ENCODE measurements at places on chromosomes 1 and 21.

DNA sequence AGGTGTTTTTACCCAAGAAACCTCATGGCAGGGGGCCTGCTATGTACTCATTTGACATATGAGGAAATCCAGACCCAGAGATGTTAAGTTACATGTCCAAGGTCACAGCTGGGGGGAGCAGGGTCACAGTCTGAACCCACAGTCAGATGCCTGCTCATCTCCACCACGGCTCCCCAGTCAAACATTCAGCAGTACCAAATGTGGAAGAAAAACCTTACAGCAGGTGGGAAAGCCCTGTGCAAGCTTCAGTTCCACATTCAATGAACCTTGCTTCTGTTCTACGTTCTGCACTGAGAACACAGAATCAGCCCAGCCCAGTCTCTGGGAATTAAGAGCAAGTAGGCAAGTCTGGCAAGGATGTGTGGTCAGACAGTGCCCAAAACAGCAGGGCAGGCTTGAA, 35.2 kb downstream of the LRP8 start:
- no peak for DNase-seq

DNA sequence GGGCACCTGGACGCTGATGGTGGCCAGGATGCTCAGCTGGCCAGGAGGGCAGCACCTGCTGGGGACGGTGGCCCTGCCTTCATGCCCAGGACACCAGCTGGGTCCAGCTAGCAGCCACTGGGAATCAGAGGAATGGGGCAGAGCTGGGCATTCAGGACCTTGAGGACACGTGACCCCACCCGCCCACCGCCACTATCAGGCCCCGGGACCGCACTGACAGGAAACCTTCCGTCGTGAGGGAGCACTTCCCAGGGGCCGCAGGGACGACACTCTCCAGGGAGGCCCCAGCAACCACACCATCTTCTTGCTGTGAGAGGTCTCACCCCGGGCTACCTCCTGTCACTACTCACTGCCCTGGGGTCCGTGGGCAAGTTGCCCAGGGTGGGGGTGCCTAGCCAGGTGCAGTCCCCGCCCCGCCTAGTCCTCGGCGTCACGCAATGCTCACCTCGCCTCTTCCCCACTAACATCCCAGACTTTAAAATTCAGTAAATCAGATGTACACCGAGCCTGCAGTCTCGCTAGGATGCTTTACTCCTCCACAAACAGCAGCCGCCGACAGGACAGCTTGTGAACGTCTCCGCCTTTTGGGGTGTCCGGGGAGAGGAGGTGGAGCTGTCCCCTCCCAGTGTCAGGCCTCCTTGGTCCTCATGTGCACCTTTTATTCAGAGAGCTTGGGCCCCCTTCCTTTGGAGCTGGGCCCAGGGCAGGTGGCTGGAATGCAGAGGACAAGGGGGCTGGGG, 4.9 kb downstream of the VWA1 start:
- DNase-seq, result no peak

DNA sequence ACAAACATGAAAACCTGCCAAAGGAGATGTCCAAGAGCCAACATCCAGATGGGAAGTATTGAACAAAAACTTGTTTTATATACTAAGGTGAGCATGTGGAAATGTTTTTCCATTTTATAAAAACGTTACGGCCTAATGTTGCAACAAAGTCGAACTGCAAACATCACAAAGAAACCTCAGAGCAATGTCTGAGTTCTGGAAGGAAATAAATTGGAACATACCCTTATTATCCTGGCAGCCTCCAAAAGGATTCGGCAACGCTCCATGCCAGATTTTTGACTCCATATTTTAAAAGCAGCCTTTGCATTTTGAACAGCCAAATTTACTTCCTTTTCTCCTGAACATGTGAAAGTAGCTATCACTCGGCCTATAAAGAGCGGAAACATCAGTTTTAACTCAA, 3.3 kb downstream of the ALDH9A1 start:
- no peak for DNase-seq

DNA sequence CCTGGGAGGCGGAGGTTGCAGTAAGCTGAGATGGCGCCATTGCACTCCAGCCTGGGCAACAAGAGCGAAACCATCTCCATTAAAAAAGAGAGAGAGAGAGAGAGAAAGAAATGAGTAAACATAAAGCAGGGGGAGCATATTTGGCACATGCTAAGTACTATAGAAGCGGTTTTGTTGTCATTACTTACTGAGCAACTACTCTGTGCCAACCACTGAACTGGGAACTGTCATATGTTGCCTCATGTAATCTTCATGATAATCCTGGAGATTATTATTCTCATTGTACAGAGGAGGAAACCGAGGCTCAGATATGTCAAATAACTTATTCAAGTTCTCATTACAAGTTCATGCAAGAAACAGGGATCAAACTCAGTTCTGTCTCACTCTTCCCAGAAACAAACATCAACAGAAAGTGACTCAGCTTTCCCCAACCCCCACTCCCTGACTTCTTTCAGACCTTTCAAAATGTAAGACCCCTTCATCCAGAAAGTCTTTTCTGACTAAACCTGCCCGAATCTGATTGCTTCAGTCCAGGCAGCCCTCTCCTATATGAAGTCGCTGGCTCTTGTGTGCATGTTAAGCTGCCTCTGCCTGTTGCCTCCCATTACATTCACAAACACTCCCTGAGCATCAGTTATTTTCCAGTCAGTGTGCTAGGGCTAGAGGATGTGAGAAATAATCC, 23.5 kb downstream of the LAMB3 start:
- DNase-seq, result no peak

- DNase-seq, result peak; percentile 45
Observed at GRCh38 chr1:235075048-235075776, 53.4 kb downstream of the TOMM20 start.

DNA sequence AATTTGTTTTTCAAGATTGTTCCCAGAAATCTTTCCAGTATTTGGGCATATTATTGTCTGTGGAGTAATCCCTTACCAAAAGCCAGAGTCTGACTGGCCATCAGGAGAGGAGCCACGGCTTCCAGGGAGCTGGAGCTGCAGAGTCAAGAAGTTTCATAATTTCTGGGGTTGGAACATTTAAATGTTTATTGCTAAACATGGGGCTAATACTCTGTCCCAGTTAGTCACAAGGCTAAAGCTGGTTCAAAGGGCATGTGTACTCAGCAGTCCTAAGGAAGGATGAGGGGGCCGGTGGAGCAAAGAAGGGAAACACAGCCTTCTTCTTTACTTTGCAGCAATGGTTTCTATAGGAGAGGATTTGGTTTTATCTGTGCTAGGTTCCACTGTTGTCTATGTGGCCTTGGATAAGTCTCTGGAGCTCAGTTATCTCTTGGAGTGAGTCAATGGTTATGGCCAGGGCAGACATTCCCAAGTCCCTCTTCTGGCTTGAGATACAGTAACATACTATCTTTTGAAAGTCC, 9.5 kb downstream of the DENND2D start:
- DNase-seq, result no peak

DNA sequence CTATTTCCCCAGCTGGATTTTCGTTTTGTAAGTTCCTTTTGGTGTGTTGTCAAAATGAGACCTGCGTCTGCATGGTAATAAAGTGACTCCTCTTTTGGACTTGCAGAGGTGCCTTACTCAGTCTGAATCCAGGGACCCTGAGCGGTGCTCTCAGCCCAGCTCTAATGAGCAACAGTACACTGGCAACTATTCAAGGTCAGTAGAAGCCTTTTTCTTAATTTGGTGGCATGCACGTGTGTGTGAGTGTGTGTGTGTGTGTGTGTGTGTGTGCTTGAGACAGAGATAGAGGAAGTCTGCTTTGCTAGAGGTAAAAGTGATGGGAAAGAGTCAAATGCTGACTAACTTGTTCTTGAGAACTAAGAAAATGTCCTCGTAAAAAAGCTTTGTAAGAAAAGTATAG, 105.4 kb downstream of the CD247 start:
- DNase-seq, result no peak

DNA sequence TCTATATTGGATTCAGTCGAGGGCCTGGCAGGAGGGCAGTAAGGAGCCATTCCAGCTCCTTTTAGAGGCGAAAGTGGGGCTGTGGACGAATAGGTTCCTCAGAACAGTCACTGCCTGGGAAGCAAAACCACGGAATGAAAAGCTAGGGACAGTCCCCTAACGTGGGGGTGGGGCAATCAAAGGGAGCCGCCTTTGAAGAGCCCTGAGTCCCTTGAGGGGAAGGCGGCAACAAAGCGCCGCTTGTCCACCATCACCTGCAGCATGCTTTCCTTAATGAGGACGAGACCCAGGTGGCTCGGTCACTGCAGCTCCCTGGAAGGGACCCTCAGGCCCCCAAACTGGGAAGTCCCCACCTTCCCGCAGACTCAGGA, 184.7 kb downstream of the ETS2 start:
- no peak for DNase-seq

- DNase-seq, result no peak
Observed at GRCh38 chr1:191662746-191663145, 495.5 kb upstream of the RGS18 start.

DNA sequence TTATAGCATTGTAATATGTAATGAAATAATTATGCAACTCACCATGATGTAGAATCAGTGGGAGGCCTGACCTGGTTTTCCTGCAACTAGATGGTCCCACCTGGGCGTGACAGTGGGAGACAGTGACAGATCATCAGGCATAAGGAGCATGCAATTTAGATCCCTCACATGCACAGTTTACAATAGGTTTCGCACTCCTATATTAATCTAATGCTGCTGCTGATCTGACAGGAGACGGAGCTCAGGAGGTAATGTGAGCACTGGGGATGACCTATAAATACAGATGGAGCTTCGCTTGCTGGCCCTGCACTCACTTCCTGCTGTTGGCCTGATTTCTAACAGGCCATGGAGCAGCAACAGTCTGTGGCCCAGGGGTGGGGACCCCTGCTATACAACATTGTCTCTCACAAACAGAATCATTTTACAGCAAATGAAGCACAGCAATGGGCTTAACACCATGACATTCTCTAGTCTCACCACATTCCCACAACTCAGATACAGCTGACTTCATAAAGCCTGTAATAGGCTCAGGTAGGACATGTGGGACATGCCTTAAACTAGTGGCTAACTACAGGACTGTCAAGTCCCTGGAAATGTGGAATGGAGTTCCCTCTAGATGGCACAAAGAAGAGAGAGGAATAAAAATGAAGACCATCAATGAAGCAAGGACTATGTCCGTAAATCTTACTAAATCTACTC, 40.7 kb upstream of the SLC5A9 start:
- no peak for DNase-seq

GRCh38 chr1:198552668-198553416, 12.4 kb upstream of the ATP6V1G3 start:
- no peak for DNase-seq

- peak; percentile 14 for DNase-seq
Observed at GRCh38 chr1:32393832-32394140, 455 bp downstream of the BSDC1 start.

DNA sequence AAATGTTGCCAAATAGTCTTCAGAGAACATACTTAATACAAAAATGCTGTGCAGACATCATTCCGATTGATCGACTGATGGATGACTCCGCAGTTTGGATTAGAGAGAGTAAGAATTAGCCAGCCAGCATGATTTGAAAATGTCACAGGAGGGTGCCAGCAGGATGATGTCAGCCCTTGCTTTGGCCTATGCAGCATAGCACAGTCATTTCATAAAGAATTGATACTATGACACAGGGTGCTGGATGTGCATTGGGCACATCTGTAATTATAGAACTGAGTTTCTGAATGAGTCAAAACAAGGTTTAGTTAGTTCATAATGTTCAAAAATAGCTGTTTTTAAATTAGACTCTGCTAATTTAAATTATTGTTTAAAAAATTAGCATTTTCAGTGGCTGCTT, 21.6 kb upstream of the TRAF5 start:
- no peak for DNase-seq

DNA sequence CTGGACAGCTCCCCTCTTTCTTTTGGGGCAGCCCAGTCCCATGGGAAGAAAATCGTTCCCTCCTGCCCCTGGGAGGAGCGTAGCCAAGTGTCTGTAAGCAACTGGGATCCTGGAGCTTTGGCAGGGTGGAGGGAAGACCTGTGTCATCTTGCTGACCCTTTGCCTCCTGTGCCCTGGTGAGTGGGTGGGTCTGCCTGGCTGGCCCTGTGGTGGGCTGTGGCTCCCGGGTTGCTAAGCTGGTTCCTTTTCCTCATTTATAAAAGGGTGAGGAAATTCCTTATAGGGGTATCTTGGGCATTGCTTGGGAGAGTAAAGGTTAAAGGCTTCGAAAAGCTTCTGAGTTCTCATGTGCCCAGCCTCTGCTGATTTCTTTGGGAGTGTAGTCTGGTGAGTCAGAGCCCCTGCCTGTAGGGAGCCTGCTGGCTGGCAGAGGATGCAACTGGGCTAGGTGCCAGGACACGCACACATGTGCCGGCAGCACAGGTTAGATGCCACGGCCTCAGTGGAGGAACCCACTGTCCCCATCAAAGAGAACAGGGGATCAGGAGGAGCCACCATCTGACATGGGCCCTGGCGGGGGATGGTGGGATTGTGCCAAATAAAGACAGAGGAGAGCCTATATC, 85.2 kb downstream of the ARHGEF10L start:
- no peak for DNase-seq
